ENCODE measurements at places on chromosomes 4 and X.

DNA sequence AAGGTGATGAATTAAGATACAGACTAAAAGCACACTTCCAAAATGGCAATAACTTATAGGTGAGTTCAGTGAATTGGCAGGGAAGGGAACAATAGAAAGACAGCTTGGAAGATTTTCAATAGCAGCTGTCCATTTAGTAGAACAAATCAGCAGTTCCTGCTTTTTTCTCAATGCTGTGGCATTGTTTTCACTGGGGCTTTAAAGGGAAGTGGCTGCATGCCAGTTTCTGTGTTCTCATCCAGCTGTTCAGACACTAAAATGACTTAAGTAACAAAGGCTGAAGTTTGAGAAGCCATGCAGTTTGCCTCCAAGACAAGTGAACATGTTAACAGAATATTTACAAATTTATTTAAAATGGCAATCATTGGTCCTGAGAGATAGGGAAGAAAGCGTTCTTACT lies 291.9 kb downstream of the FAM47A start:
- no peak for DNase-seq

DNA sequence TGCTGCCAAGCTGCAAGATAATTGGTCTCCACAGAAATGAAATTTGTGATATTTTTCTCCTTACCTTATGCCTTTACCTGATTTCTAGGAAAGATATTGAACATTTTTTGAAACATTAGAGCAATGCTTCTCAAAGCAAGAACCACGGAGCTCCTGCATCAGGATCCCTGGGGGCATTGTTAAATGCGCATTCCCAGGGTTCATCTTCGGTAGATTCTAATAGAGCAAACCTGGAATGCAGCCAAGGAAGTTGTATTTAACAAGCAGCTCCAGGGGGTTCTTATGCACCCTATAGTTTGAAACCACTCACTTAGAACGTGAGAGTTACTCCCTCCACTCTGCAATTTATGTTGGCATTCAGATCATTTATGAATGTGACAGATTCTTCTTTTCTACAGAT lies 126.2 kb downstream of the SLC39A8 start:
- DNase-seq = no peak

- DNase-seq = no peak
Observed at GRCh38 chr4:48673537-48673936, 106.5 kb downstream of the FRYL start.

GRCh38 chr4:1375051-1375721 lies 28.2 kb downstream of the UVSSA start:
- DNase-seq = no peak

DNA sequence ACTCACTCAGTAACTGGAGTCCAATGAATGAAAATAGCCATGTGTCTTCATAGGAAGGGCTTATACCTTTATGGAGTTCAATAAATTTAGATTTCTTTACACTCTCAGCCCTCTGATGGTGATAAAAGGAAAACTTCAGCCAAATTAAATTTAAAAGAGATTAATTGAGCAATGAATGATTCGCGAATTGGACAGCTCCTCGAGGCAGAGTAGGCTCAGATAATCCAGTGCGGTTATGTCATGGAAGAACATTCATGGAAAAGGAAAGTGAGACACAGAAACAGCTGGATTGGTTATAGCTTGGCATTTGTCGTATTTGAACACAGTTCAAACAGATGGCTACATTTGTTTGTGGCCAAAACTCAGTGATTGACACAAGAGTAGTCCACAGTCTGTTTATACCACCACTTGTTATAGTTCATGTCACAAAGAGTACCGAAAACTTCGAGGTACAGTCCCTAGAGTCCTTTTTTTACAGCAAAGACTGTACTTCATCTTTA lies 54.6 kb upstream of the TACR3 start:
- DNase-seq = no peak

- DNase-seq = no peak
Observed at GRCh38 chr4:183142571-183143550, 43.8 kb downstream of the WWC2 start.

DNA sequence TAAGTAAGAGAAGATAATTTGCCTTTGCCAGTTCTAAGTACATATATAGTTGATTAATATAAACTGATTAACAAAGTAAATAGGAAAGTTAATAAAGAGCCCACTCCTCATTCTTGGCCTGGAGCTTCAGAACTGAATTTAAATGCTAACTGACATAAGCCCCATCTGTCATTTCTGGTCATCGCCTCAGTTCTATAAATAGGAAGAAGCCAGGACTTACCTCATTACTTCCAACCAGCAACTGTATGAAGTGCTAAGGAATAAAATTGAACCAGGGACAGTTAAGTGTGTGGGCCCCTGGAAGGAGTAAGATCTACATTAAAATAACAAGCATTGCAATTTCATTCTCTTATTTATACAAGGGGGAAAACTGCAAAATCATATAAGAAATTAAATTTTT lies 52.0 kb upstream of the PDLIM5 start:
- no peak for DNase-seq

DNA sequence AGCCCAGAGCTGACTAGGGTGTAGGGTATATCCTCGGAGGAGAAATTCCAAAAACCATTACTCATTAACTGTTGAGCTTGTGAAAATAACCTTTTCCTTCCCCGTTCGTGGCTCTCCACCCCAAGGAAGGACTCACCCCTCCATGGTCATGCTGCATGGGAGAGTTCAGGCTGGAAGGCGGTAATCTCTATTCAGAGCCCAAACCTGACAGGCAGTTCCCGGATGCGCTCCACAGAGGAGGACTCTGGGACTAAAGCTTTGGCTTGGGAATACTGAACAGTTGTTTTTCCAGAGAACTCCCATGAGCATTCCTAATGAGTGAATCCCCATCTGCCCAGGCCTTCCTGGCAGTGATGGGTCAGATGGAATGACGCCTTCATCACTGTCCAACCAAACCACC lies 125.4 kb downstream of the BCOR start:
- no peak for DNase-seq

GRCh38 chr4:140690093-140690492 lies 66.1 kb downstream of the TBC1D9 start:
- DNase-seq = no peak

DNA sequence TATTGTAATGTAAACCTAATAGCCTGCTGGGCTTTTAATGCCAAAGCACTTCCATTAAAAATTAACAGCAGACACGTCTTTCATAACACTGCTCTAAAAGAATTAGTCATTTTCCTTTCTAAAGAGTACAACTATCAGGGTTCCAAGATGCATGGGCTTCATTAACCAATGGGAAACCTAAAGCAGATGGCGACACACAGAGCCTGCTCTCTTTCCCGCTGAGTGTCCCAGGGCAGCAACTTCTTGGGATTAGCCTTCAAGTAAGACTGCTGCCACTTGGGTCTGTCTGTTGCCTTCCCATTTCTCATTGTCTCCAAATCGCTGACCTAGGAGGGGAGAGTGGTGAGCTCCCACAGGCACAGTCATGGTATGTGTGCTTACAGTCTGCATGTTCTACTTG lies 14.0 kb upstream of the PHKA2 start:
- DNase-seq = no peak

- no peak for DNase-seq
Observed at GRCh38 chrX:139691843-139692505, 16.0 kb downstream of the MCF2 start.

- DNase-seq = no peak
Observed at GRCh38 chrX:77776659-77777058, 9.4 kb downstream of the ATRX start.

DNA sequence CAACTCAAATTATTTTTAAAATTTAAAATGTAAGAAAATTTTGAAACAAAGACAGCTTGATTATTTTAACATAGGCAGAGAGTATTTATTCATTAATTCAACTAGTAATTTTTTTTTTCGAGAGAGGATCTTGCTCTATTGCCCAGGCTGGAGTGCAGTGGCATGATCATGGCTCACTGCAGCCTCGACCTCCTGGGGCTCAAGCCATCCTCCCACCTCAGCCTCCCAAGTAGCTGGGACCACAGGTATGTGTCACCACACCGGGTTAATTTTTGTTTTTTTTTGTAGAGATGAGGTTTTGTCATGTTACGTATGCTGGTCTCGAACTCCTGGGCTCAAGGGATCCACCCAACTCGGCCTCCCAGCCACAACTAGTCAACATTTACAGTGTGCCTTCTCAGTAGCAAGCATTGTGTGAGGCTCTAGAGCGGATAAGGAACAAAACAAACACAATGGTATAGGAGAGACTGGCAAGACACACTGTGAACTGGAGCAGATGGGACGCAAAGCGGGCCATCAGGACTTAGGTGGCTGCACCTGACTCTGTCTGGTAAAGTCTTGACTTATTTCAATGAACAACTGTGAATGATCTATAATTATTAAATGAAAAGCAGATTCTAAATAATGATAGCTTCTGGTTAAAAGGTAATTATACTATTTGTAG lies 21.6 kb downstream of the SETD7 start:
- no peak for DNase-seq

- DNase-seq = no peak
Observed at GRCh38 chr4:188160406-188160805, 21.2 kb downstream of the TRIML1 start.
